NCI-H2081 (cell line): ENCODE measurements at places on chromosomes 16 and 17.

DNA sequence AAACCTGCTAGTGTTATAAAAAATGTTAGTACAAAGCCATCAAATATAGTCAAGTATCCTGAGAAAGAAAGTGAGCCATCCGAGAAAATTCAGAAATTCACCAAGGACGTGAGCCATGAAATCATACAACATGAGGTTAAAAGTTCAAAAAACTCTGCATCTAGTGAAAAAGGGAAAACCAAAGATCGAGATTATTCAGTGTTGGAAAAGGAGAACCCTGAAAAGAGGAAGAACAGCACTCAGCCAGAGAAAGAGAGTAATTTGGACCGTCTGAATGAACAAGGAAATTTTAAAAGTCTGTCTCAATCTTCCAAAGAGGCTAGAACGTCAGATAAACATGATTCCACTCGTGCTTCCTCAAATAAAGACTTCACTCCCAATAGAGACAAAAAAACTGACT lies 31.7 kb downstream of the RBBP6 start:
- no peak for DNase-seq

DNA sequence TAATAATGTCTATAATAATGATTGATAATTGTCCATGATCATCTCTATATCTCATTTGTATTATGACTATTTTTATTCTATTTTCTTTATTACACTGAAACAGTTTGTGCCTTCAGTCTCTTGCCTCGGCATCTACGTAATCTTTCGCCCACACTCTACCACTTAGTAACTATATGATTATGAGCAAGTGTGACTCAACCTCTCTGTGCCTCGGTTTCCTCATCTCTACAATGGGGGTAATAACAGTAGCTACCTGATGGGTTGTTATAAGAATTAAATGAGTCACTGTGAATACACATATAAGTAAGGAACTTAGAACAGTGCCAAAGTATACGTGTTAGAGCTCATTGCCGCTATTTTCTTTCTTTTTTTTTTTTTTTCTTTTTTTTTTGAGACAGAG lies 3.7 kb upstream of the SLC16A11 start:
- DNase-seq: no peak

DNA sequence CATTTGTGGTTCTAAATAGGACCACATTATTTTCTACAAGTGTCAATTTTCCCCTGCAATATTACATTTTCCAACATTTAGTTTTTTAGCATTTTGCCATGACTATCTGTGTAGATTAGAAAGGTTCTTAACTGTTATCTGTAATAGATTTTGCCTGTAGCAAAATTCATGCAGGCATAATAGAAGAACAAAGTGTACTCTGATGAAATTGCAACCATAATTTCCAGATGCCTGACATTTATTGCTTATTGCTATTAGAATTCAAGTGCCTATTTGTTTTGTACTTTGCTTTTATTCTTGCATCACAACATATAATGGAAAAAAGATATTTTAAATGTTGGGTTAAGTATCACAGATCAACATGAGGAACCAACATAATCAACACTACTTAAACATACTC lies 337.7 kb downstream of the TOX3 start:
- no peak for DNase-seq

DNA sequence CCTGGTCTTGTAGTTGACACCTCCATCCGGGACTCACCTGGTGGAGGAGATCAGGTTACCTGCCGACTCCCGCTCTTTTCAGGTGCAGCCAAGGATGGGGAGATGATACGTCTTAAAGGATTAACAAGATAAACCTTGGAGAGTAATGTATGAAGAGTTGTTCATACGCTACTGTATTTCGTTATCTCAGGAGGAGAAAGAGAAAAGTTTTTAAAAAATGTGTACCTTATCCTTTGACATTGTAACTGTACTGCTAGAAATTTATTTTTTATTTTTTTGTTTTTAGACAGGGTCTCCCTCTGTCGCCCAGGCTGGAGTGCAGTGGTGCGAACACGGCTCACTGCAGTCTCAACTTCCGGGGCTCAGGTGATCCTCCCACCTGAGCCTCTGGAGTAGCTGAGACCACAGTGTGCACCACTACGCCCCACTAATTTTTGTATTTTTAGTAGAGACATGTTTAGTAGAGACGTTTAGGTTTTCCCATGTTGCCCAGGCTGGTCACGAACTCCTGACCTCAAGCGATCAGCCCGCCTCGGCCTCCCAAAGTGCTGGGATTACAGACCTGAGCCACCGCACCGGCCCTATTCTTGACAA lies 764 bp upstream of the SMURF2 start:
- peak; percentile 78 for DNase-seq

GRCh38 chr17:34565713-34566112 lies 13.7 kb upstream of the TMEM132E start:
- DNase-seq: no peak

DNA sequence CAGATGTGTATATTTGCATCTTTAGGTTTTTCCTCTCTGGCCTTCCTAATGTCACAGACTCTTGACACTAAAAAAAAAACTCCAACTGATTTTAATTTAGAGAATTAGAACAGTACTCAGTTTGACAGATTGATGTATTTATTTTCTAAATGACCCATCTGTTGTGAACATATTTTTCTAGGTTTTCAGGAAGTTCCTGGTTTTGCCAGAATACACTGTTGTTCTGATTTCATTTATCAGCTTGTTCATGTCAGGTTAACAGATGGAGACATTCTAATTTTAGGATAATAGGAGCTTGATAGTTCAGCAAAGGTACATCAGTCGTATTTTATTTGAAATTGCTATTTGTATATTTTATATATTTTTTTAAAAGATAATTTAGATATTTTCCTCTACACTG lies 133.4 kb downstream of the TANC2 start:
- no peak for DNase-seq

DNA sequence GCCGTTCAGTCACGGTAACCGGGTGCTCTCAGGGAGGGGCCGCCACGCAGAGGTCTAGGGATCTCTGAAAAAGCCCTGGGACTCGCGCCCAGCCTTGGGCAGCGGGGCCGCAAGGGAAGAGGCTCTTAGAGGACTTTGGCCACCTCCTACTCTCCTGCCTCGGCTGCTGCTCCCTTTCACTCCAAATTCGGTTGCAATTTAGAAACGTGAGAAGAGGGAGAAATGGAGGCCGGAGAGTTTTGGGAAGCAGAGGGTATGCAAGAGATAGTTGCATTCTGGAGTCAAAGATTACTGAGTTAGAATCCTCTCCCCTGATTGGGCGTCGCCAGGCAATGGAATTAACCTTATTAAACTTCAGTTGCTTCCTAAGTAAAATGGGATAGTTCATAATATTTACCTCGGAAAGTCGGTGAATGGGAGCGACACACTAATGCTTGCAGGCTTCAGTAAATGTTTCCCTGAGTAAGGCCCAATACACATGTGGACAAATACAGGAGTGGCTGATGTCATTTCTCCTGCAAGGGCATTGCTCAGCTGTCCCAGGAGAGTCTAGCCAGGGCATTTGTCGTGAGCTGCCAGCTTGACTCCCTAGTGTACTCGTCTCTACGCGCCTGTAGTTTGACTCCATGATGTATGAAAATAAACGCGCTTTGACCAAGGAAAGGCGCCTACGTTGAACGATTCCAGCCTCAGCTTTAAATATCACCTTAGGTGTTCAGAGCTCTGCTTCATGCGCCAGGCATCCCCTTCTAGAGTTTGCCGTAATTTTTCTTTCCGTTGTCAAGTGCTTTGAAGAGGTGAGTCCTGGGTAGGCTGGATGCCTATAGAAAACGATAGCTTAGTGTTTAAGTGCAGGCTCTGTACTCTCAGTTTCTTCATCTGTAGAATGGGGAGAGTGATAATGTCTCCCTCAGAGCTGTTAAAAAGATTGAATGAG lies 667 bp downstream of the OGFOD1 start:
- no peak for DNase-seq

- no peak for DNase-seq
Measured at GRCh38 chr16:51641191-51641765, 490.2 kb upstream of the SALL1 start.

DNA sequence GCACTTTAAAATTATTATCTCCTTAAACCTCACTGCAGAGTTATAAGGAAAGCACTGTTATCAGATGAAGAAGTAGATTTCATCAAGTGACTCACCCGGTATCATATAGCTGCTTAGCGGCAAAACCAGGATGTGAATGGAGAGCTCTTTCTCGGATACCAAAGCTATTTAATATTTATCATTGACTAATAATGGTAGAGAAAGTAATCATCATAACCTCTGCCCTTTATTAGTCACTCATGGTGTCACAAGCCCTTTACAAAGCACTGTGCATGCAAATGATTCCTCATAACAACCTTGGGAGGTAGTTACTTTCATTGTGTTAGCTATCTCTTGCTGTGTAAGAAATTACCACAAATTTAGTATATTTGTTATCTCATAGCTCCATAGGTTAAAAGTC lies 592.9 kb downstream of the MAF start:
- DNase-seq: no peak

GRCh38 chr17:42982266-42982665 lies 1.9 kb downstream of the RUNDC1 start:
- no peak for DNase-seq

DNA sequence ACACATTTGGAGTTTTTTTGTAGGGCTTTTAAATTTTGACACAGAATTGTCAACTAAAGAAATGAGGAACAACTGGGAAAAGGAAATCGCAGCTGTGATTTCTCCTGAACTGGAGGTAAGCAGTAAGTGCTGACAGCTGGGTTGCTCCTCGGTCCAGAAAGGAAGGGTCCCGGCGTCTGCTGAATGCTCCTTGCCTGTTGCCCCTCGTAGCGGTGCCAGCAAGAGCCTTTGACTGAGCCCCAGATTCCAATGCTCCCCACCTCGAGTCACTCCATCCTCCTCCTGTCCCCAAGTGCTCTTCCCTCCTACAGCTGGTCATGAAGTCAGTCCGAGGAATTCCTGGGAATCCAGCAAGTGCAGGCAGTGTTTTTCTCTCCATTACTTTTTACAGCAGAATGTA lies 32.0 kb upstream of the ENDOV start:
- no peak for DNase-seq

- no peak for DNase-seq
Measured at GRCh38 chr17:21113716-21114115, 13.0 kb upstream of the DHRS7B start.

DNA sequence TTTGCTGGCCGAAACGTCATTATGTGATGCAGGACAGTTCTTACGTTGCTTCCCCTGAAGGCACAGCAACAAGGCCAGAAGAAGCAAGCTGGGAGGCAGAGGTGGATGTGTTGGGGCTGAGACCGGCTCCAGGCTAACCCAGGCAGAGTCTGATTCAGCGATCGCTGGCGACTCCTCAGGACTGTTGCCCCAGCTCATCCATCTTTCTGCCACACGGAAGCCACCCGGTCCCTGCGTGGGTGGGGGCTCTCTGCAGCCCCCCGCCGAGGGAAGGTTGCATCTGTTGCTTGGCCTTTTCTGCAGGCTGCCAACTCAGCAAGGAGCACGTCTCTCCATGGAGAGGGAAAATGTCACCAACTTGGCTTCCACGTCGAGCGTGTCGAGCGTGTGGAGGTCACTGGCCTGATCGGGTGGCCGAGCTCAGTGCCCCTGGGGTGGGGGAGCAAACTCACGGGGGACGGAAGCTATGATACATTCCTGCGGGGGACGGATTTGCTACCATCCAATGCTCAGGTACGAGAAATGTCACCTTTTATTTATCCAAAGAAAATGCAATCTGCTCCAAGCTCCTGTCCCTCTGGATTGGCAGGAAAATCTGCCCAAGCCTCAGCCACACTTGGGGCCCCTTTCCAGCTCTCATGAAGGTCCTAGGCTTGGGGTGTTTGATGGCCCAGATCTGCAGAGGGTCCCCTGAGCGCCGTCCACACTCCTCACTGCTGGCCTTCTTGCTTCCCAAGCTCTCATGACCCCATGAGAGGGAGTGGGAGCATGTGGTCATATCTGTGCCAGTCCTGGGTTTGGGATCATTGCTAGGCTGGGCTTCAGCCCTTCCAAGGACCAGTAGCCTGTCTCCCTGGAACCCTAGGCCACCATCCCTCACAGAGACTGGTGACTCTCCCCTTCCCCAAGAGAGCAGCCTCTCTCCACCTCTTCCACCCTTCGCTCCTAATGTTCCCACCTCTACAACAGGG lies 69.4 kb downstream of the RPH3AL start:
- DNase-seq: no peak

- no peak for DNase-seq
Measured at GRCh38 chr16:68866933-68867332, 23.6 kb downstream of the TANGO6 start.

GRCh38 chr17:79840269-79840988 lies 1.2 kb upstream of the CBX4 start:
- no peak for DNase-seq

- peak; percentile 18 for DNase-seq
Measured at GRCh38 chr17:64150237-64151015, 20.5 kb upstream of the ERN1 start.

GRCh38 chr16:63037761-63038396 lies 1001.6 kb upstream of the CDH8 start:
- DNase-seq: peak; percentile 11

DNA sequence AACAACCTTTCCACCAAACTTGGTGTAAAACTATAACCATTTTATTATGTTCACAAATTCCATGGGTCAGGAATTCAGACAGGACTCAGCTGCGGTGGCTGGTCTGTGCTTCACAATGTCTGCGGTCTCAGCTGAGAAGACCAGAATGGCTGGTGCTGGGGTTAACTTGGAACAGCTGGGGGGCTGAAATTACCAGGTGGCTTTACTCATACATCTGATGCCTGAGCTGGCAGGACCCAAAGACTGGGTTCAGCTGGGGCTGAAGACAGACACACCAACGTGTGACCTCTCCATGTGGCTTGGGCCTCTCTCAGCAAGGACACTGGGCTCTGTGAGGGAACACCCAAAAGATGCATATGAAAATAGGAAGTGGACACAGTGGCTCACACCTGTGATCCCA lies 5.7 kb upstream of the HID1 start:
- DNase-seq: no peak

DNA sequence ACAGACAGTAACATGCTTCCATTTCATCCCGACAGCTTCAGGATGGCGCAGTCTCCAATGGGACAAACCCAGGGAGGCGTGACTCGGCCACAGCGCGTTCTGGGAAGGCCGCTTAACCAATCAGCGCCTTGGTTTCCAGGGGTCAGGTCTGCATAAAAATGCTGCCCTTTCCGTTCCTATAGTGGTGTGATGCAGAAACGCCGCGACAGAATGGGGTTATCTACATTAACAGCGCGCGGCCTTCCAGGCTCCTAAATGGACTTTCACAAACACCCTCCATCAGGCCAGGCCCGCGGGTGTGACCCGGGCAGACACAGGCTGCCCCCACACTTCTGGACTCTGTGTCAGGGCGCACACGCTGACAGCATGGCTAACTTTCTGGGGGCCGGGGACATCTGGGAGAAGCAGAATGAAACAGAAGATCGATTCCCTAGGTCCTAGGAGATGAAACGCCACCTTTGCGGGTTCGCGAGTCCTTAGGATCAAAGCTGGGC lies 792 bp downstream of the TMEM231 start:
- DNase-seq: peak; percentile 53

DNA sequence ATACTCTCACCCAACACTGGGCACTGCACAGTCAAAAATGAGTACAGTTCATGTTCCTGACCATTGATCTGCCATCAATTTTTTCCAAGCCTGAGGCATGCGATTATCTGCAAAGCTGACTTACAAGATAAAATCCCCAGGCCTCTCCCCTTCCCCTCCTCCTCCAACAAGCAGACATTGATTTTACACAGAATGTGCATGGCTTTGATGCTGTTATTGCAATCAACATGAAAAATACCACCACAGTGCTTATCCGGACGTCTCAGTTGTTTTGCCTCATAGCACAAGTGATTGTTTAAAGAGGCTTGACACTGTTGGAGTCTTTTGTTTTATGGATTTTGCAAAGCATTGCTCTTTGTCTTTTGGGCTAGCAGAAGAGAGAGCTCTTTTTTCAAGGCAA lies 163.8 kb downstream of the TOX3 start:
- no peak for DNase-seq

- no peak for DNase-seq
Measured at GRCh38 chr16:3461151-3461550, 17.7 kb downstream of the NAA60 start.

GRCh38 chr16:60261425-60261824 lies 1527.3 kb upstream of the GOT2 start:
- no peak for DNase-seq
